ENCODE measurements at places on chromosomes 5 and 9. TPM values are rescaled to one million over a fixed set of nuclear protein-coding genes. Genes with fewer than 3 reads are reported as not detected.
A peak's percentile ranks its signal among the peaks of the same experiment; 100 is the strongest.

DNA sequence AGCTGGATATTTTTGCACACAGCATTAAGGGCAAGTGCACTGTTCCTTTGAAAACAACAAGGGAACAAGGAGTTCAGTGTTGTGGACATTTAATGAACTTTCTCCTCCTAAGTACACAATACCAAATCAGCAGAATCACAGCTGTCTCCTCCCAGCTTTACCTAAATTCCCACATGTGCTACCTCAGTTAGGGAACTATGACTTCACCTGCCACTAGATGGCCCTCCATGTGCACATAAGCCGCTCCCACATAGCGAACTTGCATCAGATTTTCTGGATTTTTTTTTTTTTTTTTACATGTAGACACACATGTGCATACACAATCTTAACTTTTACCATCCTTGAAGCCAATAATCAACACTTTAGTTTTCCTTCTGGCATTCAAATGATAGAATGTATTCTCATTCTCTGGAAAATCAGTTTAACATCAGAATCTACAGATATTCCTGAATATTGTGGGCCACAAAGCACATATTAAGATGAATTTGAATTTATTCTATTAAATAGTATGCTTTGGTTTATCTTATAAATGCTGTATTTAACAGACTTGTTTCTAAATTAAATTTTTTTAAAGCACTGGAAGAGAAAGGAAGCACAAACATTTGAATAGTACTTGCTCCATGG lies 123.6 kb downstream of the PALM2AKAP2 start:
- DNase-seq, result peak; percentile 74

DNA sequence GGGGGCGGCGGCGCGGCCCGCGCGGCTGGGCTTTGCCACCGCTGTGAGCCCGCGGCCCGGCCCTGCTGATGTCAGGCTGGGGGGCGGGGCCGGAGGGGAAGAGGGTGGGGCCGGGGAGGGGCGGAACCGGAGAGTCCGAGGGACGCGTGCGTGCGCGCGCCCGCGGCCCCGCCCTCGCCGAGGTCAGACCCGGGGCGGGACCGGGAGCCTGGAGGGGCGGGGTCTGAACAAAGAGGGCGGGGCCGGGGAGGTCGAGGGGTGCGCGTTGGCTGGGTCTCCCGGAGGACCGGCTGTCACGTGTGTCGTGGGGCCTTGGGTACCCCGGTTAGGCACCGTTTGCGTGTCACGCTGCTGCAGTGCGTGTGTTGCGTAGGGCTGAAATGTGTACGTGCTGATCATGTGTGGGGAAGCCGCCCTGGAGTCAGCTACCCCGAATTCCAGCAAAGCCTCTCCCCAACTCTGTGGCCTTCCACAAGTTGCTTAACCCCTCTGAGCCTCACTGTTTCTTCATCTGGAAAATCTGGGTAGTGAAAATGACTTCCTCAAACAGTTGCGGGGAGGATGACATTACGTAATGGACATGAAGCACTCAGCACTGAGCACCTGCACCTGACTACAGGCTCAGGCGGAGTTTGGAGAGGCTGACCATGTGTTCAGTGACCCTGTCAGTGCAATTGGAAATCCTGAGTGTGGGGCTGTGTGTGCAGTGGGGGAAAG lies at the start of gene RALGDS:
Gene RALGDS (minus strand): TSS at position 43 of the 717 bp plus-strand sequence. CDS start 86 bp downstream, outside the sequence.
- DNase-seq, result peak; percentile 90

- no peak for DNase-seq
Measured at GRCh38 chr9:4973246-4973645, 11.8 kb upstream of the JAK2 start.

The CATSPER3 gene
- 1.4 TPM for polyA plus RNA-seq

- DNase-seq, result no peak
Measured at GRCh38 chr9:77495834-77496671, 152.1 kb downstream of the GNA14 start.

The FAT2 gene
- not detected for polyA plus RNA-seq

The LCN2 gene
- polyA plus RNA-seq, result 2.0 TPM

DNA sequence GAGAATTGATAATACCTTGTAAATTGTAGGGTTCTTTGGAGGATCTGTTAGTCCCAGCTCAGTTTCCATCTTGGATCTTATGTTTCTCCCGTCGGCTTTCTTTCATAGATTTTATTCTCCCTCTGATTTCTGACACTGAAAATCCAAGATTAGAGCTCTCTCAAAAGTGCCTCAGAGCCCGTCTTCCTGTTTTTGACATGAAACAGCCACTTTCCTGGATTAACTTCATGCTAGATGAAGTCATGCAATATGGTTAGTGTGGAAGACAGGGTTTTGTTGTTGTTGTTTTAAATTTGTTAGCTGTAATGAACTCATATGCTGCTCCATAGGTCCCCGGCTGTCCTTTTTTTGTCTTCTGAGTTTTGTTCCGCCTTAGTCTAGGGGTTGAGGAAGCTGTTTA lies 51.6 kb upstream of the ZFR start:
- no peak for DNase-seq

GRCh38 chr5:149618581-149619248 lies 37.4 kb downstream of the ARHGEF37 start:
- DNase-seq, result peak; percentile 64

- no peak for DNase-seq
Measured at GRCh38 chr9:3992924-3993323, 306.9 kb downstream of the GLIS3 start.

The WNT8A gene
- not detected for polyA plus RNA-seq

DNA sequence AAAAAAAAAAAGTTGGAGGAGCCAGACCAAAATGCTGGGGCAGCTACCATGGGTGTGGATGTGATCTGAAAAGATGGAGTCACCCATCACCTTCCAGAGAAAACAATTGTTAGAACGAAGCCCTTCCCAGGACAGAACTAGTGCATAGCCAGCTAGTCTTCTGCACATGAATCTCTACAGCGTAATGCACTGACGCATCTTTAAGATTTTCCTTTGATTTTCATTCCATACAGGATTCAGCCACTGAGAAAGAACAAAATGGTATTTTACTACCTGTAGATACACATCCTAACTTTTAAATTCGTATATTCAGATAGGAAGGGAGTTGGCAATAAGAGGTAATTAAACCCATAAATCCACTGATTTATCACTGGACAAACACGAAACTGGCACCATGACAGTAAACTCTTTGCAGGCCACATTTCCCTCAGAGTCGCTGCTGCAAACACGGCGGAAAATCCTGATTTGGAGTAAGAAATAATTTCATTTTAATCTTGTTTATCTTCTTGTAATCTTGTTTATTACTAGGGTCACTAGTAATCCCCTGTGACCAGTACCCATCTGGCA lies 206.6 kb downstream of the SPOCK1 start:
- peak; percentile 4 for DNase-seq

- DNase-seq, result no peak
Measured at GRCh38 chr5:132267931-132268768, 10.7 kb downstream of the PDLIM4 start.

The DIPK1B gene
- 12.7 TPM for polyA plus RNA-seq

The SPINK13 gene
- polyA plus RNA-seq, result not detected

The CDH18 gene
- polyA plus RNA-seq, result not detected

GRCh38 chr9:91858213-91859030 lies 91.6 kb downstream of the ROR2 start:
- DNase-seq, result no peak

DNA sequence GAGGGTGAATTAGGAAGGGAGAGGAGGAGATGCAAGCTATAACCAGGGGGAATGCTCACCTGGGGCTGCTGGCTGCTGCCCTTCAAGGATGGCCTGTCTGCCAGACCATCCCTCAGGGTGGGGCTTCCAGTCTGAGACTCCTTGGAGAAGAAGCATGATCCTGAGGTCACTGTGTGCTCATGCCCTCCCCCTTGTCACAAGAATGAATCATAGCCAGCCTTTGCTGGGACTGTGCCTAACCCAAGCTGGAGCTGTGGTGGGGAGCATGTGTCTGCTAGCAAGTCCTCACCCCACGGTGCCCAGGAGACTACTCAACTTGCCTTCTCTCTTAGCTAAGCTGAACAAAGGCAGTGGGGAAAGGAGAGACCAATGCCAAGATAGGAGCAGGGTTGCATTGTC lies 463.6 kb downstream of the SPOCK1 start:
- DNase-seq, result no peak

GRCh38 chr5:180161420-180162303 lies 47.3 kb downstream of the RASGEF1C start:
- no peak for DNase-seq

DNA sequence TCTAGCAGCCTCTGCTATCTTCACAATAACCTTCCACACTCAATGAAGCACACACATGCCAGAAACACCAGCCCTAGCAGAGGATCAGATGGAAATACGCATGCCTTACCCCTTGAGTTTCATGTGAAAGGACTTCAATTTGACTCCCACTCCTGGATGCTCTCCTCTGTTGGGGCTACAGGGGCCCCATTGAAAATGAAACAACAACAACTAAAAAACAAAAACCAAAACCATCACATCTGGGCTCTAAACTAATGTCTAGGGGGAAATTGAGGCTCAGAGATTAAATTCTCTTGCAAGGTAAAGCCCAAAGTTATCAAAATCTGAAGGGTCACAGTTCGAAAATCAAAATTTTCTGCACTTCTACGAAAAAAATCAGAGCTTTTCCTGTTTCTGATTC lies 7.9 kb upstream of the RFESD start:
- DNase-seq, result no peak

DNA sequence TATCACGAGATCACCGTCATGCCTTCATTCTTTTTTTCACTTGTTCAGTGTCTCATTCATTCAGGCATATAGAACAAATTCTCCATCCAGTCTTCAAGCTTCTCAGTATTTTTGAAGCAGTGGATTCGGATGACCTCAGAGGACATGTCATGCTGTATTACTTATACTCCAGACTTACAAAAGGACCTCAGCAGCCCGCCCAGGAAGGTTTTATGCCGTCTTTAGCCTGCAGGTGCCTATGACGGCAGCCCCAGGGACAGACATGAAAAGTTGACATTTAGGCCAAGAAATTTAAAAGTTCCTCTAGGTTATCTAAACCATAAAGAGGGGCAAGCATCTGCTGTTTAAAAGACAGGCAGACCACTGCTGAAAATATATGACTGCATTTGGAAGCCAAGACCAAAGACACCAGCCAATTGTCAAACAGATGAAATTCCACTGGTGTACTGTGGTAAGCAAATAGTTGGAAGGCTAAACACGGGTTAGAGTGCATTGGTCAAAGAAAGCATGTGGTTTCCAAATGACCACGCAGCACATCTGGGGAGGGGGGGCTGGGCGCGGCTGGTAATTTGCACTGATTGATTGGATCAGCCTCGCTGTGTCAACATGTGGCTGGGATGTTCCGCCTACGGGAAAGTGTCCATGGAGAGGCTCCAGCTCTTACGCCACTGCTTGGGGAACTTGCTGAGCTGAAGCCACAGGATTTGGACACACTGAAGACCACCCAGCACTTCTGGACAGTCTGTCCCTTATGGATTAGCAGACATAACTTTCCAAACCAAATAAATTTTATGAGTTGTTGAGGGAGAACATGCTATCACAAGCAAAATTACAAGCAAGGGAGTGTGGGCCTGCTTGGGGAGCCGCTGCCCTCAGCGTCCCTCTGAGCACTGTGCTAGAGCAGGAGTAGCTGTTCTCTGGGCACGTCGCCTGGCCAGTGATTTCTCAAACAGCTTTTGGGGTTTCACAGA lies 173.6 kb downstream of the FANCC start:
- no peak for DNase-seq

DNA sequence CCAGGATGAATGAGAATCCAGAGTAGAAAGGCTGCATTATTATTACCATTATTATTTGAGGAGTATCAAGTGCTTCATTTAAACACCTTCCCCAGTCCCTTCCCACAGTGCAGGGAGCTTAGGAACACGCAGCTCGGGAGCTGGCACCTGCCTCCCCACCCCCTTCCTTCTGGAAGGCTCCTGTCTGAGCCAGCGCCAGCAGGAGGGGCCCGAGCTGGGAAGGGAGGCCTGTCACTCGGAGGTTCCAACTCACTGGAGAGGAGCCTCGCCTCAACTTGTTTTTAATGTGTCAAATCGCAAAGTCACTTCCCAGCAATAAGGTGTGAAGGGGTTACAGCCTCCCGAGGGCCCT lies 156.4 kb upstream of the IRX4 start:
- no peak for DNase-seq

All from small intestine (tissue), 16 donors.